ENCODE measurements at places on chromosomes 6 and 20.

DNA sequence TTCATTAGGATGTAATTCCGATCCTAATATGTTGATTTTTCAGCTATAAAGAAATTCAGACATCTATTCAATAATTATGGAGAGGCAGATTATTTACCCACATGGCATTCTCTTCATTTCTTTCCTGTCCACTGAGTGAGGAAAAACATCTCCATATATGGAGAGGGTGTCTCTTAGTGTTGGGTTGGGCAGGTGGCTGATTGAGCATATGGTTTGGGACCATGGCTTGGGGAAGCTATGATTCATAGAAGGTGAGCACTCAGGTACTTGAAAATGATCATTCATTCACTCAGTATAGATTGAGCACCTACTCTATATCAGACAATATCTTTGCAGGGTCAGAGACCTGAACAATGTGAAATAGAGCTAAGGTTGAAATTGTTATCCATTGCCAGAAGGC lies 41.3 kb upstream of the IL20RA start:
- no peak for DNase-seq

DNA sequence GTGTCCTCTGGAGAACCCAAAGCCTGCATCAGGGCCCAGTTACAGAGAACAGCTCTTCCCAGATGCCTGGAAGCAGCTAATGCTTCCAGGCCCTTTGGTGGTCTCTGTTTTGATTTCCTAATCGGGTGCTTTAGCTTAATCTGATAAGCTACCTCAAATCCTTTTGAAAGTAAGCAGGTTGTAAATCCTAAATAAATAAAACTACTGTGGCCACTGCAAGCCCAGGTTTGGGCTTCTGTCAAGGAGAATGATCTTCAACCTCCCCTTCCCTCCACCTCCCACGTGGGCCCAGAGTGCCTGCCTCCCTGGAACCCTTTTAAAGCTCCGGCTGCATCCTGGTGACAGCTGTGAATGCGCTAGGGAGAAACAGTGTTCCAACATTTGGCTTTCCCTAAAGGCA lies 25.2 kb upstream of the FYN start:
- DNase-seq, result no peak

- DNase-seq, result no peak
These were observed 8.1 kb upstream of the AHI1 start for GRCh38 chr6:135505648-135506047.

DNA sequence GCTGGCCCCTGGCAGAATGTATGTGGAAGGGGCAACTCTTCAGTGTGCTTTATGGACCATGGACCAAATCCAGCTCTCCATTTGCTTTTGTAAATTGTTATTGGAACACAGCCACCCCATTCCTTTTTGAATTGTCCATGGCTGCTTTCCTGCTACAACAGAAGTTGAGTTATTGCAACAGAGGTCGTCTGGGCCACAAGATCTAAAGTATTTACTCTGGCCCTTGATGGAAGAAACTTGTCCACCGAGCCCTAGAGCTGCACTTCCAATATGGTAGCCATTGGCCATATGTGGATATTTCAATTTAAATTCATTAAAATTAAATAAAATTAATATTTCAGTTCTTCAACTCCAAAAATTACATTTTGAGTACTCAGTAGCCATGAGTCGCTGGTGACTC lies 543.5 kb downstream of the PTPRT start:
- no peak for DNase-seq

- no peak for DNase-seq
These were observed 41.9 kb upstream of the MRGBP start for GRCh38 chr20:62754122-62754990.

GRCh38 chr6:100456908-100457235 lies 7.8 kb downstream of the SIM1 start:
- no peak for DNase-seq

GRCh38 chr6:129744201-129744879 lies 34.4 kb upstream of the ARHGAP18 start:
- no peak for DNase-seq

GRCh38 chr20:47989957-47990356 lies 204.7 kb upstream of the SULF2 start:
- DNase-seq, result no peak

DNA sequence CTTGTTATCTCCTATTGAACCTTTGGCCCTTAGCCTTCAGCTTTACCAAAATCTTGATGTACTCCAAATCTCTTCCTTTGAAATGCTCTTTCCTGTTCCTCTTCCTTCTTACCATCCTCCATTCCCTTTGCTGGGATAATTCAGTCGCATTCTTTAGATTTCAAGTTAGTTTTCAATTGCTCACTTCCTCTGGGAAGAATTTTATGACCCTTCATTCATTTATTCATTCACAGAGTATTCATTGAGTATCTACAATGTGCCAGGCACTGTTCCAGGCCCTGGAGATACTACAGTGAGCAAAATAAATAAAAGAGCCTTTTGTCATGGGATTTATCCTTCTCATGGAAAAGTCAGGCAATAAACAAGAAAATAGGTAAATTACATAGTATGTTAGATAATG lies 548.2 kb upstream of the FLRT3 start:
- DNase-seq, result no peak

DNA sequence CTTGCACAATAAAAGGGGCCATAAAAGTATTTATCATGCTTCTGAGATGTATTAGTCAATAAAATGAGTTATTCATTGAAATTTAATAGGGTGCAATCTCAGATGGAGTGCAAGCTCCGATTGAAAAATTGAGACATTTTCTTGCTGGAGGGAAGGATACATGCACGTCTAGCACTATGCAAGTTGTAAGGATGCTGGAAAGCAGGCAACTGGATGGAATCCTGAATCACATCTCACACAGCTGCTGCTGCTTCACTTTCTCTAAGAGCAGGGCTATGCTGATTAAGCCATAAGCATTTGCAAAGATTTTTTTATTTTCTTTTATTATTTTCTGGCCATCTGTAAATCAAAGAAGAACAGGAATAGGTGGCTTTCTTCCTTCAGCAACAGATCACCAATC lies 308.8 kb upstream of the EPHA7 start:
- no peak for DNase-seq

- no peak for DNase-seq
These were observed 230.7 kb downstream of the PHACTR1 start for GRCh38 chr6:12947151-12947871.

GRCh38 chr20:32672982-32673851 lies 524 bp downstream of the C20orf203 start:
- DNase-seq, result peak; percentile 23

GRCh38 chr6:121549736-121550135 lies 114.3 kb downstream of the GJA1 start:
- DNase-seq, result no peak

DNA sequence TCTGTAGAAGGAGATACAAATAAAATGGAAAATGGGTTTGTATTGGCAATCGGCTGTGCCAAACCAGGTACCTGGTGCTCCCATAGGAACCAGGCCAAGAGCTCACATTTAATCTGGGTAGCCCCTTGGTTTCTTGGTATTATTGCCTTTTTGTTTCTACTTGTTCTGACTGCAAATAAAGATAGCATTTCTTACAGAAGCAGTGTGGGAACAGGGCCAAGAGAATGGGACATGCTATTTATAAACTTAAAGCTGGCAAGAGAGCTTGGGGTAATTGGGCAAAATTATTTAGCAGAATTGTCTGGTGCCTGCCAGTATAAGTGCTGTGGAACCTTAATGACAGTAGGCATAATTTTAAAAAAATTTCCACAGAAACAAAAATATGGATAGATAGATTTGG lies 113.5 kb upstream of the GLP1R start:
- DNase-seq, result no peak

GRCh38 chr6:1263039-1263849 lies 48.7 kb upstream of the FOXQ1 start:
- no peak for DNase-seq

- DNase-seq, result no peak
These were observed 58.0 kb downstream of the SYTL3 start for GRCh38 chr6:158707821-158708195.

- no peak for DNase-seq
These were observed 50.5 kb upstream of the ENPP5 start for GRCh38 chr6:46221222-46221793.

DNA sequence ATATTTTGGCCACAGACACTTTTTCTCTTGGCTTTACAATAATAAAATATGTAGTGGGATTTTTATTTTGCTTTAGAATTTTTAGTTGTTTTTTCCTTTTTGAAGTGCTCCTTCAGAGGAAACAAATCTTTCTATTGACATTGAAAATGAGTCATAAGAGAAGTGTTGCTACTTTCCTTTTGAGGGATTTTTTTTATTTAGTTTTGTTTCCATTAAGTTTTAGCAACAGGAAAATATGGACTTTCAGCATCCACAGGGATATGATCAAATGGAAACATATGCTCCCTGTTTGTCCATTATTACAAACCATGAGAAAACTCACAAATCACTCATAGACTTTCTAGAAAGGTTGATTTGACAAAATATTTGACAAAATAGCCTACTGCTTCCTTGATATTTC lies 65.3 kb upstream of the BMP2 start:
- no peak for DNase-seq

GRCh38 chr6:99219788-99220187 lies 129.7 kb downstream of the FAXC start:
- DNase-seq, result no peak

- DNase-seq, result no peak
These were observed 152.2 kb downstream of the SOX4 start for GRCh38 chr6:21745543-21746337.

DNA sequence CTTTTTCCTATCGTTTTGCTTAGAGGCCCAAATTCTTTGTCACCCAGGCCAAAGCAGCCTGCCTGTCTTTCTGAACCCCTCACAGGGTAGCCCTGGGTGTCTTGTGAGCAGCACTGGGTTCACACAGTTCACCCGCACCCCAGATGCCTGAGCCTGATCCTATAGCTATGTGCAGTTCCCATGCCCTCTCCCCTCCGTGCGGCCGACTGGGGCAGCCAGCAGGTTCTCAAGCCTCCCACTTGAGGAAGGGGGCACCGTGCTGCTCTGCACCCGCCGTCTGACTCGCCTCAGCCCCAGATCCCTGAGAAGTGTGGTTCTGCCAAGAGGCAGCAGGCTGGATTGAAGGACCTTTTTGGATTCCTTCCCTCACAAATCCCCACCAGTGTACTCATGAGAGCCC lies 89.0 kb downstream of the PSMB1 start:
- DNase-seq, result no peak

DNA sequence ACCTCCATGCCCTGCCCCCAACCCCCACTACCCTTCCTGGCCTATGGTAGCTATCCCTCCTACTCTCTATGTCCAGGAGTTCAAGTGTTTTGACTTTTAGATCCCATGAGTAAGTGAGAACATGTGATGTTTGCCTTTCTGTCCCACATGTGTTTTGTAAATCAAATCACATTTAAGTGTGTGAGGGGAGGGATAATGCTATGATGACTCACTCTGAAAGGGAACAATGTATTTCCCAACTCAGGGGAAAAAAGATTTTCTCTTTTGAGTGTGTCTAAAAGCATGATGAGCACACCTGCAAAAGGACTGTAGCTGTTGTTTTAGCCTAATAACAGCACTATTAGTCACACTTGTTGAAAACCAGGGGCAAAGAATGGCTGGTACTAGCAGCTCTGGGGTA lies 193.7 kb downstream of the GJA10 start:
- DNase-seq, result no peak

GRCh38 chr20:8267009-8267408 lies 134.9 kb downstream of the PLCB1 start:
- DNase-seq, result no peak

- no peak for DNase-seq
These were observed 67.3 kb upstream of the DDR1 start for GRCh38 chr6:30816791-30817739.

DNA sequence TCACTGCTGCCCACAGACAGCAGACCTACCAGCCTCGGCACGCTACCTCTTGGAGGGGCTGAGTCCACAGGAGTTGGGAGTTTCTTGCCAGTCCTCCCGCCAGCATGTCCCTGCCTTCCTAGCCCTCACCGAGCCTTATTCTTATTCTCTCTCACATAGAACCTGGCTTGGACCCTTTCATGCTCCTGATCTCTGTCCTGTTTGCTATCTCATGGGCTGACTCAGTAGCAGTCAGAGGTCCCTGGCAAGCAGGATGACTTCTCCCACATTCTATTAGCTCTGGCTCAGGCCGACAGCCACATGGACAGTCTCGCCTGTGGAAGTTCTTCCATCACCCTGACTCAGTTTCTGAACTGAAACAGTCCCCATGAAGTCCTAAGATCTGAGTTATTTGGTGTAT lies 313.2 kb upstream of the RNF24 start:
- no peak for DNase-seq

GRCh38 chr6:9581155-9581554 lies 833.7 kb downstream of the TFAP2A start:
- no peak for DNase-seq

DNA sequence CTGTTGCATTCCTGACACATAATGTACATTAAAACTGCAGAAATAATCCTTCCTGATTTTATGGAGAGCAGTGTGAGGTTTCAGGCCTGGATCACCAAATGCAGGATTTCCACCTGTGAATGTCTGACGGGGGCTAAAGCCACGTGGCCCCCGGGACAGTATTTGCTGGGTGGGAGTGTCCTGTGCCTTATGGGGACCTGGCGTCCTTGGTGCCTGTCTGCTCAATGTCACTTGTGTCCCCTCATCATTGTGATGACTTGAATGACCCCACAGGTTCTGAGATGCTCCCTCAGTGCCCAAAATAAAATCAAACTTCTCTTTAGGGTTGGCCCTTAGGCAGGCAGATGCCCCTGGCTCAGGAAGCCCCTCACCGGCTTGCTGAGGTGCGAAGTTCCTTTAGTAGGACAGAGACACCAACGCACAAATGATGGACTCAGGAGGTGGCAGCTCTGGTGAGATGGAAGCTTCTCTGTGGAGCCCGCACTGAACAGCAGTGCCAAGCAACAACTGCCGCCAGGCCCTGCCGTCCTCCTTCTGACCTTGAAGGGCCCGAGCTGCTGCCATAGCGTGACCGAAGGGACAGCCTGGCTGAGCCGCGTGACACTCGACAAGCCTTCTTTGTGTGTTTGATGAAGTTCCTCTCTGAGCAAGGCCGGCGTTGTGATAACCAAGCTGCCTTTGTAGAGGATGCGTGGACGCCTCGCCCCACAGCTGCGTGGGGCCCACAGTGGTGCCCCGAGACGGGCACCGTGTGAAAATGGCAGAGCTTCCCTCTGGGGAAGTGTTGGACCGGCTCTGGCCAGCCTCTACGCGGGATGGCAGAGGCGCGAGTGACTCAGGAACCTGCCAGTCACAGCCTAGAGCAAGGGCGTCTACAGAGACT lies 30.9 kb downstream of the FRMD1 start:
- no peak for DNase-seq

DNA sequence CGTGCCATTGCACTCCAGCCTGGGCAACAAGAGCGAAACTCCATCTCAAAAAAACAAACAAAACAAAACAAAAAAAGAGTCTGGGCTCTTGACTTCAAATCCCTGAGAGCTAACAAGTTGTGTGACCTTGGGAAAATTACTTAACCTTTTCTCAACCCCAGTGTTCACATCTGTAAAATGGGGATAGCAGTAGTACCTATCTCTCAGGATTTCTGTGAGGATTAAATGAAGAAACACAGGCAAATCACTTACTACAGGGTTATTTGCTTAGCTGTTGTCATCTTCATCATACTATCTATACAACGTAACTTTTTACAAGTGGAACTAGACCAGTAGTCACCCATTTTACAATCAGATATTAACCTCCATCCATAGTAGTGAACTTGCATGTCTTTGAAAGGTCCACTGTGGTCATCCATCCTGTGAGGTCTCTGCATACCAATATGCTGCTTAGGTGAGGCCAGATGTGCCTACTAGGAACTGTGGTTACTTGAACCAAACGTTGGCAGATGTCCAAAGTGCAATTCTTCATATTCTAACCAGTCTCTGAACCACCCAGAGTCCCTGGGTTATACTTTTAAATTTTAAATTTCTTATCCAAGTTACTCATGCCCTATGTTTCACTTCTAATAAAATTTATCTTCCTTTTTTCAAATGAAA lies 128.9 kb upstream of the BEND3 start:
- DNase-seq, result no peak

- DNase-seq, result no peak
These were observed 85.5 kb upstream of the HS3ST5 start for GRCh38 chr6:114428341-114428740.

Data from stimulated activated CD8-positive, alpha-beta memory T cell treated with anti-CD3 and anti-CD28 coated beads, Interleukin-15, amount 100 ng/mL, for 48 hours (primary cell).